ENCODE measurements at places on chromosomes 3 and 15.

- DNase-seq = no peak
Measured at GRCh38 chr3:149542375-149543312, 68.1 kb downstream of the TM4SF4 start.

- DNase-seq = no peak
Measured at GRCh38 chr3:134064081-134064480, 34.4 kb upstream of the SLCO2A1 start.

- no peak for DNase-seq
Measured at GRCh38 chr3:173037840-173038483, 103.1 kb downstream of the SPATA16 start.

GRCh38 chr3:32177702-32178198 is 60.7 kb upstream of the CMTM8 start:
- DNase-seq = peak; percentile 1

- DNase-seq = no peak
Measured at GRCh38 chr3:13046569-13047274, 26.5 kb downstream of the IQSEC1 start.

- DNase-seq = no peak
Measured at GRCh38 chr15:22810853-22811338, 24.5 kb downstream of the NIPA1 start.

GRCh38 chr3:186570941-186571643 is 572 bp downstream of the DNAJB11 start:
- no peak for DNase-seq

GRCh38 chr3:9399746-9400145 is 2.3 kb downstream of the SETD5 start:
- DNase-seq = no peak

- DNase-seq = no peak
Measured at GRCh38 chr3:124329723-124330122, 337.8 kb upstream of the ROPN1 start.

DNA sequence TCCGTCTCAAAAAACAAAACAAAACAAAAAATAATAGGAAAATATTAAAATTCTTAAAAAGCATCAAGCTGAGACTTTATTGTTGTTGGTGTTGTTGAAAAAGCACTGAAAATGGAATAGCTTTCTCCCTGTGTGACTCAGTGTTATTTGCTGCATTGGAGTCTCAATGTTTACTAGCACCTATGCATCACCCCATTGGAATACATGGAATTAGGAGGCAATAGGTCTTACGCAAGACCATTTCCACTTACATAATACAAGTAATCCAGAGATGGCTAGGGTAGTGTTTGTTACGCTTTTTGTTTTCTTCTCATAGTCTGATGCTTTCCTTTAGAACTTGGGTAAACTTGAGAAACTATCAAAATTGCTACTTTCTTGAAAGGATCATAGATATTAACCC is 15.2 kb downstream of the GXYLT2 start:
- no peak for DNase-seq

GRCh38 chr3:194312743-194313281 is 38.3 kb downstream of the CPN2 start:
- no peak for DNase-seq

GRCh38 chr15:29128671-29129070 is 141.0 kb downstream of the NSMCE3 start:
- no peak for DNase-seq

DNA sequence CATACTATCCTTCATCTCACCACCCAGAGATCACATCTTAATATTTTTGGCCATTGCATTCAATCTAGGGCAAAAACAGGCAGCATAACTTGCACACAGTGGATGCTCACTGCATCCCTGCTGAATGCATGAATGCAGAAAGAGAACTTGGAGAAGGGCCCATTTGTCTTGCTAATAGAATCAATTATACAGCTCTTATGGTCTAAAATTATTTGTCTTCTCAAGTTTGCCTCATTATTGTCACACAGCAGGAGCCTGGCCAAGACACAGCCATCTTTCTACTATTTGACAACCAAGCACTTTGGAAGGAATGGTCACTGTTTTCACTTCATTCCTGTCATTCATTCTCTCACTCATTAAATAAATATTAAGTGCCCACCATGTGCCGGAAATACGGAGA is 1.2 kb upstream of the ARHGEF26 start:
- no peak for DNase-seq

- no peak for DNase-seq
Measured at GRCh38 chr3:2978977-2979732, 131.0 kb downstream of the IL5RA start.

DNA sequence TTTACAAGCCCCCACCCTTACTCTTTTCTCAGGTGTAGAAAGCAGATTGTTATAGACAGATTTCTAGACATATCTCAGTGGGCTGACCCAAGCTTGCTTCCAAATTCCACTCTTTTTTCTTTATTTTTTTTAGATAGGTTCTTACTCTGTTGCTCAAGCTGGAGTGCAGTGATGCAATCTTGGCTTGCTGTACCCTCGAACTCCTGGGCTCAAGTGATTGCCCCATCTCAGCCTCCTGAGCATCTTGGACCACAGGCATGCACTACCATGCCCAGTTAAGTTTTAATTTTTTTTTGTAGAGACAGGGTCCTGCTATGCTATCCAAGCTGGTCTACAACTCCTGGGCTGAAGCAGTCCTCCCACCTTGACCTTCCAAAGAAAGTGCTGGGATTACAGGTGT is 53.5 kb upstream of the ADAMTS9 start:
- no peak for DNase-seq

DNA sequence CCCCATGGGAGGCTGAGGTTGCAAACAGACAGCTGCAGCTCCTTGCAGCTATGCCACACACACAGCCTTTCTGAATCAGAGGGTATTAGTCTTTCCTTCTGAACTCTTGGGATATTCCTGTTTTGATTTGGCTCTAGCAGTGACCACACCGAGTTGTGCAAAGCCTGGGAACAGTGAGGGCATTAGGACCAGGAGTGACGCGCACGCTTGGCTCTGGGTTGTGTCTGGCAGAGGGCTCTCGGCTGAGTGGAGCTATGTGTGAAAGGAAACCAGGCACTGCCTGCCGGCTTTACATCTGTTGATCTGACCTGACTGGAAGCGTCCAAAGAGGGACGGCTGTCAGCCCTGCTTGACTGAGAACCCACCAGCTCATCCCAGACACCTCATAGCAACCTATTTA is at the start of gene GALNT15:
Gene GALNT15 (plus strand): TSS at position 292 of the 400 bp plus-strand sequence. CDS start 472 bp downstream, outside the sequence.
- no peak for DNase-seq

- DNase-seq = no peak
Measured at GRCh38 chr3:81549831-81550230, 211.6 kb downstream of the GBE1 start.

GRCh38 chr3:4983739-4984510 is 4.7 kb downstream of the BHLHE40 start:
- DNase-seq = peak; percentile 80

GRCh38 chr3:117565777-117566176 is 856.2 kb downstream of the TUSC7 start:
- DNase-seq = no peak

GRCh38 chr3:155609586-155609985 is 135.3 kb downstream of the PLCH1 start:
- no peak for DNase-seq

GRCh38 chr3:13541691-13542090 is 7.2 kb upstream of the FBLN2 start:
- DNase-seq = no peak

- DNase-seq = no peak
Measured at GRCh38 chr3:38966811-38967692, 84.7 kb downstream of the SCN11A start.

- no peak for DNase-seq
Measured at GRCh38 chr15:70768257-70768883, 5.0 kb upstream of the UACA start.
